ENCODE measurements at places on chromosomes 3 and 15.

- no peak for DNase-seq
Measured at GRCh38 chr3:142239421-142239820, 14.0 kb upstream of the GK5 start.

DNA sequence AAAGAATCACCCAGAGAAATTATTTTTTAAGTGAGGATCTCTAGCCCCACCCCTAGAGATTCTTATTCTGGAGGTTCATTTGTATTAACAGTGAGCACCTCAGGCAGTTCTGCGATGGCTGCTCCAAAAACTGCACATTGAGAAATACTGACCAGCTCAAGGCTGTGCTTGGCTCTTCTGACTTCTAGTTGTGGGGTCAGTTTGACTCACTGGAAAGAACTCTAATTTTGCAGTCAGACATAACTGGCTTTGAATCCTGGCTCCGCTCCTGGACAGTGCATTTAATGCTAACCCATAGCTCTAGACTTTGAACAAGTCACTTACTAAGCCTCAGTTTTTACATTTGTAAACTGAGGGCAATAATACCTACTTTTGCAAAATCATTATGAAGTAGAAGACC lies 123.6 kb upstream of the SKOR1 start:
- no peak for DNase-seq

DNA sequence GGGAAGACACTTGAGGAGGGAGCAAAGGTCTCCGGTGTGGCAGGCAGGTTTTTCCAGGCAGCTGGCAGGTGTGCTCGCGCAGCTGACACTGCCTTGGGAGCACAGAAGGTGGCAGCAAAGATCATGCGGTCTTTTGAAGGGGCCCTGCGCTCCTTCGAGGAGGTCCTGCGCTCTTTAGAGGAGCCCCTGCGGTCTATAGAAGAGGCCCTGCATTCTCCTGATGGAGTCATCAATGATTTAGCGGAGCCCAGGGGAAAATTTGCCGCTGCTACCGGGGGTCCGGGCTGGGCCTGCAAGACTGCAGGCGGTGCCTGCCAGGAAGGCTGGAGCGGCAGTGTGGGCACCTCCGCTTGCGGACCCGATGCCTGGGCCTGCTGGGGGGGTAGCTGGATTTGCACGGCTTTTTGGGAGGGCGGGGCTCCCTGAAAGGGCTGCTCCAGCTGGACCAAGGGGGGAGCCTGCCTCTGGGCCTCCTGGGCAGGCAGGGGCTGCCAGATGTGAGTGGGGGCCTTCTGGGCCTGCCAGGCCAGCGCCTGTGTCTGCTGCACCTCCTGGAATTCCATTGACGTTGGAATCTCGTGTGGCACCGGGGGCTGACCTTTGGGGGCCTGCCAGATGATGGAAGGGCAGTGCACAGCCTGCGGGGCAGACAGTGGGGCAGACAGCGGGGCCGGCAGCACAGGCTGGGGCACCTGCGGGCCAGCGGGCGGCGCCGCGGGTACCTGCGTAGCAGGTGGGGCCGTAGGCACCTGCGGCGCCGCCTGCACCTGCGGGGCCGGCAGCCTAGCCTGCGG lies 2.1 kb downstream of the MAGEL2 start:
- DNase-seq, result no peak

DNA sequence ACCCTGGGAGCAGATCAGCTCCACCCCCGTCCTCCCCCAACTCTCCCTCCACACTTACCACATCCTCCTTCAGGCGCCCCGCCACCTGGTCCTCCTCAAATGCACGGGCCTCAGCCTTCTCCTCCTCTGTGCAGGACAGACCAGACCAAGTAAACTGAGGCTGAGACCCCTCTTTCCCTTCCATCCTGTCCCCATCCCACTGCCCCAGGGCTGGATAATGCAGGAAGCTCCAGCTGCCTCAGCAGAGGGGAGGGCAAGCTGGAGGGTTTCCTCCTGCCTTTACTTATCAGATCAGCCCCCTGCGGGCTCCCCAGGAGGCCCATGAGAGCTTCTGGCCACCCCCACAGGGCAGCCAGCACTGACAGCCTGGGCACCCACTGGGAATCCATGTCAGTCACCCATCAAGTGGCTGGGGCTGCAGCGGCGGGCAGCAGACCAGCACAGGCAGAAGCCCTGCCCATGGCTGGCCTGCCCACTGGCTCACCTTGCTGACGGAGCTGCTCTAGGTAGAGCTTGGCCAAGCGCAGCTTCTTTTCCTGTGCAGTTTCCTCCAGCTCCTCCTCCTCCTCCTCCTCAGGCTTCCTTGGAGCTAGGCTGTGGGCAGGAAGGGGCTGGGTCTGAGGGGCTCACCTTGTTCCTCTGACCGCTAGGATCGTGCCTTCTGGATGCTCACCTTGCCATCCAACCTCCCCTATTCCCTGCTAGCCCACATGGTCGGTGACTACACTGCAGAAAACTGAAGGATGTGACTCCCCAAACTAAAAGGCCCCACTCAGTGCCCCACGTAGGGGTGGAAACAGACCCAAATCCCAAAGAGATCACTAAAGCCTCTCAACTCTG lies 3.9 kb downstream of the RRP9 start:
- no peak for DNase-seq

- DNase-seq, result no peak
Measured at GRCh38 chr3:194097141-194097882, 38.6 kb upstream of the HES1 start.

DNA sequence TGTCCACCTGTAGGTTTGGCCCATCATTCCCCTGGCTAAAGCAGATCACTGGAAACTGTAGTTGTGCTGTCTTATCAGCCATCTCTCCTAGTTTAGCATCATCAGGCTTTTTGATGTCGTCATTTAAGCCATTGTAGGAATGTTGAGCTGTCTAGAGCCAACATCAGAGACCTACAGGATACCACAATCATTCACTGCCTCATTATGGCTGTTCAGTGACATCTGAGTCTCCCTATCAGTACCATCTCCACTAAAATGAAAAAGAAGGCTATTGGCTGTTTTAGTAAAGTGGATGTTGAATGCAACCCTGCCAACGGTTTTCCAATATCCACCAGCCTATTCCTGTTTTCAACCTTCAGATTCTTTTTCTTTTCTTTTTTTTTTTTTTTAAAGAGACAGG lies 29.2 kb downstream of the RLBP1 start:
- no peak for DNase-seq

- peak; percentile 71 for DNase-seq
Measured at GRCh38 chr3:179146911-179147513, 1.1 kb upstream of the PIK3CA start.

- no peak for DNase-seq
Measured at GRCh38 chr3:71026634-71027578, 556.6 kb downstream of the FOXP1 start.

GRCh38 chr3:197023241-197023997 lies 6.2 kb downstream of the MELTF start:
- no peak for DNase-seq

GRCh38 chr3:197456261-197457091 lies 99.3 kb downstream of the BDH1 start:
- DNase-seq, result peak; percentile 92

DNA sequence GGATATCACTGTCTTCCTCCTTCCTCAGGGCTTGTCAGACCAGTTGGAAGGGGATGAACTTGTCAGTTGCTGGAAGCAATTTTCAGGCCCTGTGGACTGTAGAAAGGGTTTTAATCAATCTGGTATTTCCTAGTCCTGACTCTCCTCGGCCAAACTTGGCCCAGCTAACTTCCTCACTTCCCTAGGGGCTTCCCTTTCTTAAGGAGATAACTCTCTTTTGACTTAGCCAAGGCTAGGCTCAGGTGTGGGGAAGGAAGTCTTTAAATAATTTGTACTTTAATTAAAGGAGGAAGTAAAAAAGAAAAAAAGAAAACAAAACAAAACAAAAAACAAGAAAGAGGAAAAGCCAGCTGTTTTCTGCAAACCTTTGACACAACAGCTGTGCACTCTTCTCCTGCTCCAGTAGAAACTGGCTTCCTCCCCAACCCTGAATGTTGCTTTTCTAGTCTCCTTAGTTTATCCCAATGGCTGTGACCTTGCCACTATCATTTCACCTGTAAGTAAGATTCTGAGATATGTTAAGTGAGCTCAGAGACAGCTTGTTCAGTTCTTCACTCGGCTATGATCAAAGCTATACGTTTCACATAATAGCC lies 53.0 kb upstream of the ST3GAL6 start:
- DNase-seq, result no peak

GRCh38 chr3:172089250-172089649 lies 49.9 kb downstream of the FNDC3B start:
- no peak for DNase-seq

DNA sequence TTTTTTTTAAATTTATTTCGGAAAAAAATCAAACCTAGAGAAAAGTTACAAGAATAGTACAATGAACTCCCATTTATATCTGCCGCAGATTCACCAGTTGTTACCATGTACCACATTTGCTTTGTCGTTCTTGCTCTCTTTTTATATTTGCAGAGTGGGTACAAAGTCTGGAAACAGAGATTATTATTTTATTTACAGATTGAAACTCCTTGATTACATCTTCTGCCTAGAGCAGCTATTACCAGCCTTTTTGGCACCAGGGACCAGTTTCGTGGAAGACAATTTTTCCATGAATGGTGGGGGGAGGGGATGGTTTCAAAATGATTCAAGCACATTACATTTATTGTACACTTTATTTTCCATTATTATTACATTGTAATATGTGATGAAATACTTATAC lies 8.3 kb downstream of the MEF2A start:
- no peak for DNase-seq

DNA sequence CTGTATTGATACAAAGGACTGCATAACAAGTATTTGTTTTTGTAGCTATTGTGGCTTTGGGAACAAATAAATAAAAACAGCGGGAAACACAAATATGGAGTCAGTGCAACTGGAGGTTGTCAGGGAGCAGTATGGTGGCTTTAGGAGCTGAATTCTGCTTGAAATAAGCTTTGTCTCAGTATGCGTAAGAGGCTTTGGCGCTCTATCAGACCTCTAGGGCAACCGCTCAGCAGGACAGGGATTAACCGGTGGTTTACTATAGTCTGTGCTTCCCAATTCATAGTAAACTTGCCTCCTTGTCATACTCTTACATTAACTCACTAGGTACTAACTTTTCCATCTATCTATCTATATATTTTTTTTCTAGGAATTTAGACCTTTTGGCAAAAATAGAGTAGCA lies 104.6 kb downstream of the ZIC1 start:
- no peak for DNase-seq

GRCh38 chr3:30664459-30664858 lies 58.1 kb downstream of the TGFBR2 start:
- DNase-seq, result no peak

- no peak for DNase-seq
Measured at GRCh38 chr3:64094713-64095079, 71.4 kb upstream of the PSMD6 start.

- no peak for DNase-seq
Measured at GRCh38 chr3:29215948-29216347, 64.9 kb upstream of the RBMS3 start.

- no peak for DNase-seq
Measured at GRCh38 chr15:99016680-99017321, 9.2 kb upstream of the PGPEP1L start.

- peak; percentile 22 for DNase-seq
Measured at GRCh38 chr3:57652203-57652602, 40.7 kb downstream of the DENND6A start.

DNA sequence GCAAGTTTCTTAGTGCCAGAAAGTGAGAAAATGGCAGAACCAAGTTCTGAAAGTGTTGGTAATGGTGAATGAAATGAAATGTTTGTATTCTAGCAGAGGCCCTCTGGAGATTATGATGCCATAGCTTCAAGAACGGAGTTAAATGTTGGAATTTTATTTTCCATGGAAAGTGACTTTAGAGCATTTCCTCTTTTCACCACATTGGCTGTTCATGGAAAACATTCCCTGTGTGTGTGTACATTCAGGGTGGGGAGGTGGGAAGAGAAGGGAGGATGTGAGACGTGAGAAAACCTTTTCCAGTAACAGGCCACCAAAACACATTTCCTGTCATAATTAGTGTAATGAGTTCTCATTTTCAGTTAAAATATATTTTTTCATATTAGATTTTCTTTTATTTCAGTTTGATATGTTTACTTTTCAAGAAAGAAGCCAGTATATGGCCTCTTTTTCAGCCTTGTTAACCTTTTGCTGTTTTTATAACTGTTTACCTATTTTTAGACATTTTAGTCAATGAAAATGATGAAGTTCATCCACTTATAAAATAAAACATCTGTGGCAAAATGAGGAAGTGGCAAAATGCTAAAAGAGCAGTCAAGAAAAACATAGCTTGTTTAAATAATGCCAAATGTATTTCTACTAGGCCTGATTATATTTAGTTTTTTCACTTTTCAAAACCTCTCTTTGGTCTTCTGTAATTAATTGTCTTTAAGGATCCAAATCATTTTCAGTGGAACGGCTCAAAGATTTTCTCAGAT lies 21.6 kb downstream of the SAMMSON start:
- no peak for DNase-seq

DNA sequence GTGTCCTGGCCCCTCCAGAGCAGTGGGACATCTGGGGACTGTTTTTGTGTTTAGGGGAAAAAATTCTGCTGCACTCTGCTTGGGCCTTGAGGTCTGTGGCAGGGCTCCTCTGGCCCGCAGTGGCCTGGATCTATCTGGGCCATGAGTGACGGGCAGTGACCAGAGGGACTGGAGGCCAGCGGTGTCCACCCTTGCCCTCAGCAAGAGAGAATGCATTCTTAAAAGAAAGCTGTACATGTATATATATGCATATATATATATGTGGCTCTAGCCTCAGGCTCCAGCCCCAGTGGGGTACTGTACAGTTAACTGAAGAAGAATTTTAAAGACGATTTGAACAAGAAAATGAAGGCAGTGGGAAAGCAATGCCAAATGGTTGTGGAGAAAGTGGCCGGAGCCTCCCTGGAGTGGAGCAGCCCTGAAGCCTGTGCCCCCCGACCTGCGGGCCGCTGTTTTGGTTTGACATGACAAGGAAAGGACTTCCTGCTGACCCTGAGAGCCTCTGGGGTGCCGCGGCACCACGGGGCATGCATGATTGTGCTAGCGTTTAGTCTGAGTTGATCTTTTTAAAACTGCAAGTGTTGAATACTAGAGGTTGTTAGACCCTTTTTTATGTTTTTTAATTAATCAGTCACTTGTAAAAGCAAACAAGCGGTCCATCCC lies 52.2 kb downstream of the PLXNA1 start:
- DNase-seq, result no peak

- no peak for DNase-seq
Measured at GRCh38 chr3:126350502-126351085, 6.6 kb downstream of the KLF15 start.

GRCh38 chr3:163914567-163914966 lies 1163.7 kb downstream of the SI start:
- DNase-seq, result no peak

GRCh38 chr3:113548501-113548900 lies 16.1 kb downstream of the SIDT1 start:
- no peak for DNase-seq

DNA sequence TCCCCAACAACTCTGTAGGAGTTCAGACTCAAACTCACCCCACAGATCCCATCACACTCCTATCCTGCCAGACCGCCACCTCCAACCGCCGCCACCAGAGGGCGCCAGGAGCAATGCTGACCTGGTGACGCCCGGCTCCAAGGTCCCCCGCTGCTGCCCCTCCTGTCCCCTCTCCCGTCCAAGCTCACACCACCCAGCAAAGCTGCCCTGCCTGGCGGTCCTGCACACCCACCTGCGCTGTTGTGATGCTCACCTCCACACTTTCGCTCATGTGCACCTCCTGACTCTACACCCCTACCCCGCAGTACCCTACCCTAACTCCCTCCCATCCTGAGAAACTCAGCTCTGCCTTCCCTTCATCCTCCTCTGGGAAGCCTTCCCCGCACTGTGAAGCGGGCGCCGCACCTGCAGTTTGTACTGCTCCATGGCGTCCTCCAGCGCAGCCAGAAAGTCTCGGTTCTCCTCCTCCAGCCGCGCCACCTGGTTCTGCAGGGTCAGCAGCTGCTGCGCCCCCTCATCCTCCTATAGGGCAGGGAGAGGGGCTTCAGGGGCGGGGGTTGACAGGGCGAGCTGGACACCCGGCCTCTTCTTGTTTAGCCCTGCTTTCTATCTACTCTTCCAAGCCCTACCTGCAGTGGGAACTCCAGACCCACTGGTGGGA lies 7.9 kb downstream of the KIF7 start:
- peak; percentile 56 for DNase-seq
